ENCODE measurements at places on chromosomes 7 and 10.

- DNase-seq = no peak
These were observed 29.1 kb downstream of the LAMB1 start for GRCh38 chr7:107973861-107974260.

- DNase-seq = no peak
These were observed 609.7 kb downstream of the PTPRN2 start for GRCh38 chr7:157977717-157978496.

DNA sequence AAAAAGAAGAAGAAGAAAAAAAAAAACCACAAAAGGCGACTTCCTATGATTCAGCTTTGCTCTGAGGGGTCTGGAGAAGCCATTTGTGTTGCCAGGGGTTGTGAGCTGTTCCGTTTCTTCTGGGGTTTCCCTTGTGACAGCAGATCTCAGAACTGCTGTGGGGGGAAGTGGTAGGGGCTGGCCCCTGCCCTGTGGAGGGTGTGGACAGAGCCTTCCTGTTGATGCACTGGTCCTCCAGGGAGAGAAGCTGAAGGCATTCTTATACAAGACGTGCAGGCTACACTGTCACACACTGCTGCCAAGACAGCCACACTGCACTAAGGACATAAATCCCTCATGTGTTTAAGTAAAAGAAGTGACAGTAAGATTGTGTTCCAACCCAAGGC is 17.3 kb upstream of the CSGALNACT2 start:
- no peak for DNase-seq

DNA sequence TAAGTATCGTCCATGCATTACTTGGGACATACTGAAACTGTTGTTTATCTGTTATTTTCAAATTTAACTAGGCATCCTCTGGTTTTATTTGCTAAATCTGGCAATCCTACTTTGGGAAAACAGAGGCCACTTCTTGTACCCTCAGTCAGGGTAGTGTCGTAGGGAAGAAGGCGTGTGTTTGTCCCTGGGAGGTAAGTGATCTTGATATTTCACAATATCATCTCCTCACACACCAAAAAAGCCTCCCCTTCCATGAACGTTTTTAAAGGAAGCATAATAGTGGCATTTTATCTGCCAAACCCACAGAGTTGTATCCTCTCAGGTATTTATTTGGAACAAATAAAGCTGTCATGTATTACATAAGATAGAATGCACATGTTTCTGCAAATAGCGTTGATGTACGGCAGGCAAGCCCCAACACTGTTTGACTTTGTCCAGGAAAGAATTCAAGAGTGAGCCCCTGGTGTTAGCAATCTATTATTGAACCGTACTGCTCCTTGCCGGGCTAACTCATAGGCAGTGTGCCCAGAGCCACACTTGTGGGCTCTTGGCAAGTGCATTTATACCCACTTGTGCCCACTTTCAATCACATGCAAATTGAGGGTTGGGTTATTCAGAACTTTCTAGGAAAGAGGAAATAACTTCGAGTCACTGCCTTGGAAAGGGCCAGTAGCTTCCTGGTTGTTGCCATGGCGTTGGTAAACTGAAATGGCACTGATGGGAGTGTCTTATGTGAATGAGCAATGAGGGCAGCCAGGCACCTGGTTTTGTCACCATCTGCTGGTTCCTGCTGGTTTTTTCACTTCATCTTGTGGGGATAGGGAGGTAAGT is 266.0 kb downstream of the USP6NL start:
- DNase-seq = no peak

DNA sequence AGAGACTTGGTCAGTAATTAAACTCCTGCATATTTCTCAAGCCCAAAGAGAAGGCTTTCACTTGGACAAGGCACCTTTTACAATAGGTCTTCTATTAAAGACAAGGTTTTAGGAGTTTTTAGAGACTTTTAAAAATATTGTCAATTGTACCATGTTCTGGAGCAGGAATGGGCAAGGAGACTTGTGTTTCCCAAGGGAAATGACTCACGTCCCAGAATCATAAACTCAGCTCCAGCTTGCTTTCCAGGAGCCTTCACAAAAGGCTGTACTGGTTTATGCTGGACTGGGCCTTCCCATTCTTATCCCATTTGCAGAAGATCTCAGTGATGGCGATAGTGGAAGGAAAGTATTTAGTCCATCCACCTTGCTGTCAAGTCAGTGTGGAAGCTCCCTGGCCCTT is 7.8 kb upstream of the GLI3 start:
- DNase-seq = no peak

Measured in effector CD8-positive, alpha-beta T cell (primary cell).